ENCODE measurements at places on chromosomes 6 and 20. TPM values are rescaled to one million over a fixed set of nuclear protein-coding genes. Genes with fewer than 3 reads are reported as not detected.
A peak's percentile ranks its signal among the peaks of the same experiment; 100 is the strongest.

EEF1A2 gene
- total RNA-seq = 20.5 TPM

ZKSCAN4 gene
- 7.8 TPM for total RNA-seq

ARMH2 gene
- total RNA-seq = not detected

C20orf141 gene
- total RNA-seq = not detected

JAG1 gene
- 58.4 TPM for total RNA-seq

PTGIS gene
- 33.3 TPM for total RNA-seq

ASXL1 gene
- 94.4 TPM for total RNA-seq

CGAS gene
- total RNA-seq = 0.12 TPM

CAGE1 gene
- not detected for total RNA-seq

NAPB gene
- 15.1 TPM for total RNA-seq

DEFB125 gene
- not detected for total RNA-seq

DLL1 gene
- 11.7 TPM for total RNA-seq

UNC5CL gene
- total RNA-seq = 5.1 TPM

GPR63 gene
- 4.2 TPM for total RNA-seq

OPRL1 gene
- 0.50 TPM for total RNA-seq

MAPK13 gene
- total RNA-seq = 29.4 TPM

EDN1 gene
- 20.3 TPM for total RNA-seq

IRAK1BP1 gene
- total RNA-seq = 4.4 TPM

MMP24 gene
- 2.6 TPM for total RNA-seq

TREML2 gene
- not detected for total RNA-seq

HAO1 gene
- total RNA-seq = not detected

- peaks cover 14% of the 10 kb centered on the region for H3K4me1 ChIP-seq
- H3K36me3 ChIP-seq = no peaks in the 10 kb centered on the region
- no peak overlapping the region for H3K27ac ChIP-seq
- H3K27me3 ChIP-seq = peaks cover 21% of the 10 kb centered on the region
- H3K4me3 ChIP-seq = no peak overlapping the region
- no peak for DNase-seq
Measured at GRCh38 chr20:1856424-1856823, 38.8 kb upstream of the SIRPA start.

DNA sequence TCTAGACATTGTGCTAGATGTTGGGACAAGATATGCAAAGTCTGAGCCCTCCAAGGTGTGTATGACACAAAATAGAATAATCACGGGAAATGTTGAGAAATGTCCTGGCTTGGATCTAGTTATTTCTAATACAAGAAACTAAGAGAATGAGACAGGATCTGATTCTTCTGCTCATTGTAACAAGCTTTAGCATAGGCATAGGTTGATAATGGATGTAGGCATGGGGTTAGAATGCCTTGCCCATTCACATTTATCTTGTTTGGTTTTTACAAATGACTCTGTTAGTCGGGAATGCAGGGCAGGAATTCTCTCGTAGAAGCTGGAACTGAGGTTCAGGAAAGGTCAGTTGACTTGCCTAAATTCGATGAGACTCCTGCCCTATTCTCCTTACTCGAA is 1.5 kb upstream of the SLC26A8 start:
- peaks cover 17% of the 10 kb centered on the region for H3K4me1 ChIP-seq
- no peaks in the 10 kb centered on the region for H3K36me3 ChIP-seq
- H3K27me3 ChIP-seq = peaks cover 24% of the 10 kb centered on the region
- no peak overlapping the region for H3K27ac ChIP-seq
- H3K4me3 ChIP-seq = peak overlapping the region; percentile 60
- no peak for DNase-seq

- H3K4me1 ChIP-seq = peaks cover under 1% of the 10 kb centered on the region
- no peaks in the 10 kb centered on the region for H3K27me3 ChIP-seq
- no peak for DNase-seq
Measured at GRCh38 chr6:25107218-25107617, 171.5 kb upstream of the RIPOR2 start.

- no peak for DNase-seq
- no peak overlapping the region for H3K27ac ChIP-seq
- no peak overlapping the region for H3K4me3 ChIP-seq
- H3K36me3 ChIP-seq = no peaks in the 10 kb centered on the region
Measured at GRCh38 chr6:101429270-101429669, 35.8 kb downstream of the GRIK2 start.

DNA sequence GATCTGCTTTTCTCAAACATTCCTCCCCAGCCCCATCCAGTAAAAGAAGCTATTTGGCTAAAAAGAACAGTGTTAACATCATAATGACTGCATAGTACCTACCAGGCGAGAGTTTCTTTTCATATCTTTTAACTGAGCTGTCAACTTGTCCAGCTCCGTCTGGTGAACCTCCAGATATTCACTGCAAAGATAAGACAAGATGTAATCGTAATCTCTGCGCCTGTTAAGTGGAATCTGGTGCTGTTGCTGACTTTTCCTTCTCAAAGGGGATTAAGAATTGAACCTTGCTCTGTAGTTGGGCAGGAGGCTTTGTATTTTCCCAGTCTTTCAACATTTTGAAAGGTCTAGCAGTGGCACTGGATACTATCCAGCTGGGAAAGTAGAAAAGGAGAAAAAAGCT is 63.0 kb downstream of the RIPOR2 start:
- H3K4me1 ChIP-seq = peaks cover 20% of the 10 kb centered on the region
- no peaks in the 10 kb centered on the region for H3K27me3 ChIP-seq
- H3K27ac ChIP-seq = no peak overlapping the region
- no peaks in the 10 kb centered on the region for H3K36me3 ChIP-seq

- H3K27me3 ChIP-seq = peaks cover 3% of the 10 kb centered on the region
- no peak for DNase-seq
- H3K36me3 ChIP-seq = no peaks in the 10 kb centered on the region
- no peak overlapping the region for H3K27ac ChIP-seq
- H3K4me1 ChIP-seq = peaks cover 16% of the 10 kb centered on the region
- H3K4me3 ChIP-seq = no peak overlapping the region
Measured at GRCh38 chr20:50442512-50442911, 67.7 kb upstream of the PTPN1 start.

- H3K4me3 ChIP-seq = no peak overlapping the region
- DNase-seq = no peak
- H3K36me3 ChIP-seq = no peaks in the 10 kb centered on the region
Measured at GRCh38 chr6:96468681-96469224, 52.9 kb upstream of the UFL1 start.

GRCh38 chr20:43789593-43789992 is 62.8 kb upstream of the GTSF1L start:
- DNase-seq = no peak
- no peak overlapping the region for H3K27ac ChIP-seq
- peaks cover 8% of the 10 kb centered on the region for H3K27me3 ChIP-seq
- no peaks in the 10 kb centered on the region for H3K36me3 ChIP-seq
- no peaks in the 10 kb centered on the region for H3K4me1 ChIP-seq

DNA sequence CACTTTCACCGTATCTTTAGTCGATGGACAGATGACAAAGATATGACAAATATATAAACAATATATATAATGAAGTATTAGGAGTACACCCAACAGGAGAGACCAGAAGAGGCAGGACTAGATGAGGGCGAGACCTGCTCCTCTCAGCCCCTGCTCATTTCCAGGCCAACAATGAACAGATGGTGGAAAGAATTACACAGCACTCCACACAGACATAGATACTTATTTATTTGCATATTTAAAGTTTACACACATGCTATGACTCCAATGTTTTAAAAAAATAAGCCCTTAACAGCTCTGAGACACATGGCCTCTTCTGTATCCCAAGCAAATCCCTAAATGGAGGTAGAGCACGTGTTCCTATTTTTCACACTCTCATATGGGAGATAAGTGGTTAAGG is 10.4 kb downstream of the FAM210B start:
- peaks cover 22% of the 10 kb centered on the region for H3K36me3 ChIP-seq
- DNase-seq = no peak
- no peak overlapping the region for H3K27ac ChIP-seq
- H3K4me3 ChIP-seq = no peak overlapping the region

GRCh38 chr6:79077715-79078074 is 359 bp downstream of the PHIP start:
- DNase-seq = no peak
- H3K4me1 ChIP-seq = peaks cover 32% of the 10 kb centered on the region
- H3K4me3 ChIP-seq = peak overlapping the region; percentile 97
- H3K27ac ChIP-seq = peak overlapping the region; percentile 99
- peaks cover 4% of the 10 kb centered on the region for H3K27me3 ChIP-seq

GRCh38 chr6:25167961-25168360 is 111.2 kb upstream of the CARMIL1 start:
- DNase-seq = no peak
- no peak overlapping the region for H3K4me3 ChIP-seq
- no peak overlapping the region for H3K27ac ChIP-seq
- H3K27me3 ChIP-seq = no peaks in the 10 kb centered on the region
- H3K36me3 ChIP-seq = peaks cover 7% of the 10 kb centered on the region

- H3K4me1 ChIP-seq = no peaks in the 10 kb centered on the region
- H3K4me3 ChIP-seq = no peak overlapping the region
- H3K27me3 ChIP-seq = peaks cover 7% of the 10 kb centered on the region
Measured at GRCh38 chr6:35524380-35525020, 11.8 kb upstream of the TULP1 start.

DNA sequence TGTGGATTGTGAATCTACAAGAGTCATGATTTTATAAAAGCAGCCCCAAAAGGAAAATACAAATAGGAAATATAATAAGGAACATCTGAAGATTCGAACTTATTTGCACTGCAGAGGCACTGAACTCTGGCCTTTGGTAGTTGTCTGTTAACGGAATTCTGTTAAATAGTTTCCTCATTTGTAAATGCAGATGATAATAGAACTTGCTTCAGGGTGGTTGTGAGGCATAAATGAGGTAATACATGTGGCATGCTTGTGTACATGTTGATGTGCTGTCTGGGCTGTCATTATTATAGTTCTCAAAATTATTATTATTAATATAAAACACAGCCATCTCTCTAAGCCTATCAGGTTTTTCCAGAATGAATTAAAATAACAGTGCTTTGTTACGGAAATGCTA is 302.0 kb downstream of the NRN1 start:
- H3K4me3 ChIP-seq = no peak overlapping the region
- H3K27ac ChIP-seq = no peak overlapping the region
- no peaks in the 10 kb centered on the region for H3K4me1 ChIP-seq
- no peaks in the 10 kb centered on the region for H3K36me3 ChIP-seq

- no peak overlapping the region for H3K4me3 ChIP-seq
- H3K36me3 ChIP-seq = no peaks in the 10 kb centered on the region
- no peak overlapping the region for H3K27ac ChIP-seq
- peaks cover 10% of the 10 kb centered on the region for H3K27me3 ChIP-seq
- DNase-seq = no peak
Measured at GRCh38 chr20:57476084-57476526, 48.8 kb downstream of the CTCFL start.

- no peak for DNase-seq
- H3K4me3 ChIP-seq = no peak overlapping the region
- peaks cover 49% of the 10 kb centered on the region for H3K36me3 ChIP-seq
- peak overlapping the region; percentile 80 for H3K27ac ChIP-seq
- H3K4me1 ChIP-seq = peaks cover 11% of the 10 kb centered on the region
- no peaks in the 10 kb centered on the region for H3K27me3 ChIP-seq
Measured at GRCh38 chr6:13288969-13289391, 39.4 kb downstream of the TBC1D7 start.

DNA sequence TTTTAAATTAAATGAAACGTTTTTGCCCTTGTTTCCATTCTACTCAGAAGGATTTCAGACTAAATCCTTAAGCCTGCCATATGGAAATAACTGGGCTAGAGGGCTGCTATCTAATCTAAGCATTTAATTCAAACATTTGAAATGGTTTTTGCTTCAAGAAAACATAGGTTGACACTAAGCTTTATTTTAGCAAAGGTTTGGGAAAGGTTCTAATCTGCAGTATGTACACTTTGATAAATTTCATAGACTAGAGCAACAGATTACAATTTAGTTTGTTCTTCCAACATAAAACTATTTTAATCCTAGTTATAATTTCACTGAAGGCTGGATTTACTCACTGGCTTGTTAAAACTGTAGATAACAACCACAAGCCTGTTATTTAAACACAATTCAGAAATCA is 72.1 kb downstream of the TMEM200A start:
- no peaks in the 10 kb centered on the region for H3K36me3 ChIP-seq
- no peaks in the 10 kb centered on the region for H3K4me1 ChIP-seq
- H3K27me3 ChIP-seq = no peaks in the 10 kb centered on the region
- DNase-seq = no peak
- H3K4me3 ChIP-seq = no peak overlapping the region

GRCh38 chr6:35206346-35206745 is 7.4 kb upstream of the SCUBE3 start:
- H3K4me1 ChIP-seq = peaks cover 5% of the 10 kb centered on the region
- no peak overlapping the region for H3K27ac ChIP-seq
- H3K4me3 ChIP-seq = no peak overlapping the region
- H3K27me3 ChIP-seq = peaks cover 38% of the 10 kb centered on the region

GRCh38 chr20:51335329-51335841 is 207.1 kb downstream of the NFATC2 start:
- H3K4me3 ChIP-seq = no peak overlapping the region
- H3K4me1 ChIP-seq = peaks cover 21% of the 10 kb centered on the region
- H3K27ac ChIP-seq = peak overlapping the region; percentile 25

DNA sequence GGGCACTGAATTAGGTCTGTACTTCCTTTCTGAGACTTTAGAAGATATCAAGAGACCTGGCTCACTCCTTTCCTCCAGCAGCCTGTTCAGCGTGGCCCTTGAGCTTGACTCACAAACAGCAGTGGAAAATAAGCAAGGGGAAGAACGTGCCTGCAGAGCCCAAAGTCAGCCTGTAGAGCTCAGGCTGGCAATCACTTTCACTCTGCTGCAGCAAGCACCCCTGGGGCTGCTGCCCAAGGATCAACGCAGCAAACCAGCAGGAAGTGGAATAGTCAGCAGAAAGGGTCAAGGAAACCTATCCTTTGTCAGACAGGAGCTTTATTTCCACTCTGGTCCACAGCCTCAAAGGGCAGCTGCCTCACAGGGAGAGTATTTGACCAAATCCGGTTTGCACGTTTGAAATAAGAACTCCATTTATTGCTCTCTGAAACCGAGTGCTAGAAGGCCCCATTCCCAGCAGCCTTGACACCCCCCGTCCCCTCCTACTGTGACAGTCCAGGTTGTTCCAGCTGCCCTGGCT is 77.4 kb downstream of the PRDM1 start:
- H3K27ac ChIP-seq = no peak overlapping the region
- DNase-seq = no peak
- H3K36me3 ChIP-seq = peaks cover 3% of the 10 kb centered on the region
- H3K4me3 ChIP-seq = no peak overlapping the region
- peaks cover 3% of the 10 kb centered on the region for H3K27me3 ChIP-seq
- H3K4me1 ChIP-seq = peaks cover 15% of the 10 kb centered on the region

- no peaks in the 10 kb centered on the region for H3K36me3 ChIP-seq
- H3K27ac ChIP-seq = no peak overlapping the region
- H3K4me3 ChIP-seq = no peak overlapping the region
- peaks cover 27% of the 10 kb centered on the region for H3K4me1 ChIP-seq
Measured at GRCh38 chr6:147711476-147711875, 203.0 kb downstream of the SAMD5 start.

- no peaks in the 10 kb centered on the region for H3K27me3 ChIP-seq
- no peaks in the 10 kb centered on the region for H3K36me3 ChIP-seq
- peaks cover 22% of the 10 kb centered on the region for H3K4me1 ChIP-seq
- H3K27ac ChIP-seq = peak overlapping the region; percentile 77
- DNase-seq = no peak
Measured at GRCh38 chr6:140062043-140063020, 687.9 kb upstream of the CITED2 start.

- no peaks in the 10 kb centered on the region for H3K27me3 ChIP-seq
- peaks cover 57% of the 10 kb centered on the region for H3K4me1 ChIP-seq
- H3K4me3 ChIP-seq = peak overlapping the region; percentile 4
- no peak overlapping the region for H3K27ac ChIP-seq
- no peak for DNase-seq
- no peaks in the 10 kb centered on the region for H3K36me3 ChIP-seq
Measured at GRCh38 chr6:15357782-15358181, 111.9 kb downstream of the JARID2 start.
